ENCODE measurements at places on chromosomes 11 and 22.

DNA sequence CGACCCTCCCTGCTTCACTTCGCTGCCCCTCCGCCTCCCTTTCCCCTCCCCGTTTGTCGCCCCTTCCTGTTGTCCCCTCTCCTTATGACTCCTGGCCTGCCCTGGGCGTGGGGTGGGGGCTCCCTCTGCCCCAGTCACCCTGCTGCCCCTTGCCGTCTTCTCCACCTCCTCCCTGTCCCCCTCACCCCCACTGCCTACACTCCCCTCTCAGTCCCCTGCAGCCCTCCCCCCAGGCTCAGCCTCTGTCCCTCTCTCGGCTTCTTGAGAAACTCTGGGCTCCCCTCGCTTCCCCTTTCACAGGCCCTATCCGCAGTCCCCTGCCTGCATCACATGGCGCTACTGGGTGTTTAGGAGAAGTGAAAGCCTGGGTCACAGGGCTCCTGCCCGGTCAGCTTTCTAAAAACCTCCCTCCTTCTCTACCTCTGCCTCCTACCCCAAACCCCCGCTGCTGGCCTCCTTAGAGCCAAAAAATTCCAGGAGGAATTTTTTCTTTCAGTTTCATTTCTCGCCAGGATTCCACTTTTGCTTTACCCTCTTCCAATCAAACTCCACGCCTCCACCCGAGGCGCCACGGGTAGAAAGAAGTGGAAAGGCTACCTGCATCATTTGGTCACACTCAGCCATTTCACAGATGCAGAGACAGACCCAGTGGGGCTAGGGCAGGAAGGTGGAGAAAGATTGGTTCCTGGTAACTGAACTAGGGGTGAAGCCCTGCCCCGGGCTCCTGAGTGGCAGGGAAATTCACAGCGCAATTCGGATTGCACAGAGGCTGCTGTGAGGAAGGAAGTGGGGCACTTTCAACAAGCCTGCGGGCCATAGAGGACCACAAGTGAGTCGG lies at the start of gene SLC15A3:
Gene SLC15A3, minus strand, starts transcription at position 273 of the 838 bp plus-strand sequence. CDS start 625 bp downstream, outside the sequence.
- no peak for DNase-seq

GRCh38 chr11:62169448-62169847 lies 20.6 kb upstream of the SCGB1D1 start:
- DNase-seq: no peak

GRCh38 chr11:27429761-27430393 lies 42.7 kb downstream of the LGR4 start:
- DNase-seq: no peak

DNA sequence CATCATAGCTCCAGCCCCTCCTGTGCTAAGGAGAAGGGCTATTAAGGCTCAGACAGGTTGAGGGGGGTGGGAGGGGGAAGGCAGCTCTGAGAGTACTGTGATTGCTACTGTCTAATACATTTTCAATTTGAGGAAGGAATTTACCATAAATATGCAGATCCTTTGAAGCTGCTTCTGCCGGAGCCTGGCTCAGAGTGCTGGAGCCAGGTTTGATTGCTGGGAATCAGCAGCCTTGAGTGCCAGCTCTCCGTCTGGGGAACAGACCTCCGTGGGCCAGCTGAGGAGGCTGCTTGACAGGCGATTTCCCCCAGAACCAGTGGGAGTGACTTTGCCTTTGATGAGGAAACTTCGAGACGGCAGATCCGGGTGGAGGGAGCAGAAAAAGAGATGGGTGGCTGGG lies 141.7 kb upstream of the TBCEL start:
- DNase-seq: no peak

DNA sequence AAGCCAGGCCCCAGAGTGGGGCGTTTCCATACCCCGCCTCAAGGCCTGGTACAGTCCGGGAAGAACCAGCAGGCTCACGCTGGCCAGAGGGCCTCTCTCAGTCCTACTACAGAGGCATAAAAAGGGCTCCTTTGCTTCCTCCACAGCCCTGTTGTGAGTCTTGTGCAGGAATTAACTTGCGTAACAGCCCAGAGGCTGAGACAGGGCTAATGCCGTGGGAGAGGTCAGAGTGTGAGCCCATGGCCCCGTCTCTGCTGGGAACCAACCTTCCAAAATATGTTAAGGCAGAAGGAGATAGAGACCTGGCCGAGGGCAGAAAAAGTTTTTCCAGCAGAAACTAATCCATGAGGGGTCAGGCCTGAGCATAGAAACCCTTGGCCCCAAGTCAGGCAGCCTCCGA lies 19.9 kb upstream of the TMEM184B start:
- DNase-seq: no peak
